Immature natural killer cell (primary cell): ENCODE measurements at places on chromosomes 2 and 18. TPM values are rescaled to one million over a fixed set of nuclear protein-coding genes. Genes with fewer than 3 reads are reported as not detected.

- no peak overlapping the region for H3K27ac ChIP-seq
- no peaks in the 10 kb centered on the region for H3K36me3 ChIP-seq
- peaks cover 1% of the 10 kb centered on the region for H3K27me3 ChIP-seq
- H3K4me3 ChIP-seq: no peak overlapping the region
- H3K4me1 ChIP-seq: no peaks in the 10 kb centered on the region
Observed at GRCh38 chr2:155266583-155266982, 568.1 kb downstream of the KCNJ3 start.

GRCh38 chr2:33412920-33413319, 63.5 kb upstream of the RASGRP3 start:
- no peaks in the 10 kb centered on the region for H3K36me3 ChIP-seq
- H3K4me3 ChIP-seq: no peak overlapping the region
- no peaks in the 10 kb centered on the region for H3K4me1 ChIP-seq

DNA sequence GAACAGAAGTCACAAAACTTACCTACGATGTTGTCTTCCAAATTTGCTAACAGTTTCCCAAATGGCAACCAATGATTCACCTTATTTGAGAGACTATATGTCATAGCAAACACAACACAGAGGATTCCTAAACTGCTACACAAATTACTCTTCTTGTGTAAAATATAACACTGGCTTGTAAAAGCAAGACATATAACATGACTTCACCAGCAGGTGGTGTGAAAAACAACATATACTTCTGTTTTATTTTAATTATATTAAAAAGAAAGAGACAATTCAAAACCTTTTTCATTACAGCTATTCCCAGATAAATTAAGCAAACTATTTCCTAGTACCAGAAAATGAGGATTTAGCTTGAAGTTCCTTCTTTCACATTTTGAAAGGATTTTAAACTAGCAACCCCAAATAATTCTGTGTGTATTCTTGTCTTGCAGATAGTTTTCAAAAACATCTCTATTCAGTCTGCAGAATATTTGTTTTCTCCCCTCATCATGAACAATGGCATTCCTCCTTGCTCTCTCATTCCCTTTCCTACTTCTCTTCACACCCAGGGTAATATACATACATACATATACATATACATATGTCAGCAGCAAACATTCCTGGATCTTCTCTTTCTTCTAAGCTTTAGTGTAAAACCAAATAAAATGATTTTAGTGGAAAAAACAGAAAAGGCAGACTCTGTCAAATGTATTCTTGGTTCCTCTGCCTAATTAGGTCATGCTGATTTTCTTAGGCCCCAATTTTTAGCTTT, 62.1 kb downstream of the SCN3A start:
- H3K4me1 ChIP-seq: no peaks in the 10 kb centered on the region
- no peak overlapping the region for H3K4me3 ChIP-seq
- H3K27me3 ChIP-seq: no peaks in the 10 kb centered on the region
- no peak overlapping the region for H3K27ac ChIP-seq
- DNase-seq: no peak

GRCh38 chr2:236638707-236639106, 69.1 kb downstream of the ACKR3 start:
- H3K4me1 ChIP-seq: no peaks in the 10 kb centered on the region
- H3K36me3 ChIP-seq: no peaks in the 10 kb centered on the region
- DNase-seq: no peak
- H3K4me3 ChIP-seq: no peak overlapping the region

DNA sequence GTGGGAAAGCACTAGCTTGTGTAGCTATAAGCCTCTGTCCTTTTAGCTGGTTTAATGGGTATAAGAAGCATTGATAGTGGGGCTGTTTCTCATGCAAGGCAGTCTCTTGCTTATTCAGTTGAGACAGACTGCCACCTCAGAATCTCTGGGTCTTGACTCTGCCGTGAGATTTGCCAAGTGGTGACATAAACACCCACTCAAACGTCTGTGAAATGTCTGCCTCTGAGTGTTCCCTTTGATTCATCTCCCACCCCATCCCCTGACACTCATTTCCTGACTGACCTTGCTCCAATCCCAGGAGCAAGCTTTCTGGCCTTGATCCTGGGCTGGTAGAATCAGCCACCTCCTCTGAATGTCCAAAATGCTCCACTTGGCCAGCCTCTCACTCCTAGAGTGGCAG, 141.9 kb upstream of the RBMS1 start:
- no peak overlapping the region for H3K4me3 ChIP-seq
- DNase-seq: no peak
- peaks cover 6% of the 10 kb centered on the region for H3K36me3 ChIP-seq
- H3K27me3 ChIP-seq: no peaks in the 10 kb centered on the region
- no peaks in the 10 kb centered on the region for H3K4me1 ChIP-seq

HOXD3 gene
- polyA plus RNA-seq: not detected

ROCK2 gene
- 3.1 TPM for polyA plus RNA-seq

PDE1A gene
- not detected for polyA plus RNA-seq
